ENCODE measurements at places on chromosomes 3 and 15.

GRCh38 chr3:170007031-170007663, 30.6 kb upstream of the GPR160 start:
- DNase-seq, result no peak

DNA sequence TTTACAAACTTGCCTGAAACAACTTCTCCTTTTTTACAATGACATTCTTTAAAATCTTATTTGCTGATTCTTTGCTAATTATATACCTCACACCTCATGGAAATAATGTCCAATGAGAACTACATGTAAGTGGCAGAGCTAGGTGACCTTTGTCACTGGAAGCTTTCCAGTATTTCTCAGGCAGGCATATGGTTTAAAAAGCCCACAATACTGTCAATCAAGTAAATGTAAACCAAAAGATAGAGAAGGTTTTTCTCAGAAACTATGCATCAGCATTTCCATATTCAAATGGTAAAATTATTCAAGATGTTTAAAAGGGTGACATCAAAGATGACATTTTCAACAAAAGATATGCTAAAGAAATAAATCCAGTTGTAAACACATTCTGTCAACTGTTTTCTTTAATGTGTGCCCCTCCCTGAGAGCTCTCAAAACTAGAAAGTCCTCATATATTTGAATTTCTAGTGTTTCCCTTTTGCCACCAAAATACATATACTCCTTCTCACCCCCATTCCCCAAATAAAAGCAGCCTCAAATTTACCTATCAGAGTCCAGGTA, 10.1 kb upstream of the STRIT1 start:
- DNase-seq, result no peak

DNA sequence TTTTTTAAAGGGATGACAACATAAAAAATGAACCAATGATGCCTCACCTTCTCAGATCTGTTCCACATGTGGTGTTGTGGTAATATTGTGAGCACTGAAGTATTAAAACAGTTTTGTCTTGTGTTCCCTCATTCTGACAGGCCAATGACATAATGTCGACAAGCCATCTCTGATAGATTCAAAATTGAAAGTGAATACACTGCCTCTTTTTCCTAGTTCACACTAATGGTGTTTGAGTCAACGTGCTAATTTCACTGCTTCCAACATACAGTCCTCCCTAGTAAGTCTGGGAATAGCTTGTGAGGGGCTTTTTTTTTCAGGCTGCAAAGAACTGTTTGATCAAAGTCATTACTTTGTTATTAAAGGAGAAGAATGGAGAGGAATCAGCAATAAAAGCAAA, 82.8 kb downstream of the ROBO2 start:
- no peak for DNase-seq

DNA sequence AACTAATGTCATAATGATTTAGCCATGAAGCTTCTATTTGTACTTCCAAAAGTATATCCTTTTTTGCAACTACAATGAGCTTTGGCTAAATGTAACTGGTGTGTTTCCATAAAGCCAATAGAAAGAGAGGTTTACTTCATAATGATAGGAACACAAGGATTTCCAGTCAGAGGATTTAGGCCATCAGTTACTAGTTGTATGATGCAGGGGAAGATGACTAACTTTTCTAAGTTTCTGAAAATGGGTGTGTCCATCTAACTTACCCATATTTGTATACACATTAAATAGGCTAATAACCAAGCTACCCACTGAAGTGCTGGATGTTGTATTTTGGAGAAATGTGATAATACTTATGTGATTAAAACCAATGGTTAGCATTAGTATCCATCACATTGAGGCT, 55.7 kb downstream of the SLC4A7 start:
- DNase-seq, result no peak

GRCh38 chr15:98626153-98626552, 22.2 kb upstream of the IGF1R start:
- no peak for DNase-seq

DNA sequence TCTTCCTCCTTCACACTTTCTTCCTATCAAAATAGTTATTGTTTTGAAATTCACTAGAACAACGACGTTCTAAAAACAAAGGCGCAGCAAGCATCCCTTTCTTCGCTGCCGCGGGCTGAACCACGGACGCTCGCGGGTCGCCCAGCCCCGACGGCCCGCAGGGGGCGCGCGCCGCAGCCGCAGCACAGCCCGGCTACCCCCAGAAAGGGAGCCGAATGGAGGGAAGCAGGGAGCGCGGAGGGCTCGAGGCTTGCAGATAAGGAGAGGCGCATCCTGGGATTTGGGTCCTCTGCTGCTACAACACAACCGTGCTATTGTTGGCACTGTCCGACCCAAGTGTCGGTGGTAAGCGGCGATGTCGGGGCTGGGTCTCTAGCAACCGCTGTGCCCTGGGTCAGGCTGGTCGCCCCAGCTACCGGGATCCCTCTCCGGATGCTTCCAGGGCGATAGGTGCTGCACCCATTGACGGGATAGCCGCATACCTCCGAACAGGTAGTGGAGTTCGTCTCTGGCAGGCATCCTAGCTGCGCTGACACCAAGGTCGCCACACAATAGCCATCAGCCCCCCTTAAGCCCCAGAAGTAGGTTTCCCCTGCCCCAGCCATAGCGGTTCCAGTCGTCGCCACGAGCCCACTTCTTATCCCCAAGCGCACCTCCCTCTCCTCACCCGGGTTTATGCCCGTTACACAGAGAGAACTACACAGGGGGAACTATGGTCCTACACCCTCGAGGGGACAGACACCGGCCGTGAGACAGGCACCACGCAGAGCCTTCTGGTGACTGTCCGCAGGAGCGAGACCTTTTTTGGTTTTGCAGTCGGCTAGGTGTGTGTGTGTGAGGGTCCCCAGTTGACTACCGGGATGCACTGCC, 6.0 kb downstream of the ONECUT1 start:
- DNase-seq, result no peak

GRCh38 chr3:100108464-100109079, 5.7 kb downstream of the FILIP1L start:
- DNase-seq, result no peak

DNA sequence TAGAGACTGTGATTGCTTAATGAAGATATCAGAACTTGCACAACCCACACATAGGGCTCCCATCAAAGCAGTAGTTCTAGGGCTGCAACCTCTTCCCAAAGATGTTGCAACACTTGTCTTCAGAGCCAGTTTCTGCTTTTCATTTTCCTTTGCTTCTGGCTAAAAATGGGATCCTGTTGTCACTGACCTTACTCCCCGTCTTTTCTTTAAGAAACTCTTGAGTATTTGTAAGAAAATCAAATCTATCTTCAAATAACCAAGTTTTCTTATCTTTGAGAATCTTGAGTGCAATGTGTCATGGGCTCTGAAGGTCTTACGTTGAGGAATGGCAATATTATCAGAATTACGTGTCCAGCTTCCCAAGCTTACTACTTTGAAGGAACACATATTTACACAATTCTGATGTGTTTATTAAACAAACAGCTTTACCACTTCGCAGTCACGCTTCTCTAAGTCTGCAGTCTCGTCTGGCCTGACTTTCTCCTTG, 24.1 kb downstream of the CACNA1D start:
- no peak for DNase-seq

GRCh38 chr3:59191651-59192050, 141.8 kb upstream of the CFAP20DC start:
- no peak for DNase-seq

GRCh38 chr15:48616216-48616615, 29.3 kb downstream of the FBN1 start:
- no peak for DNase-seq

GRCh38 chr15:40337597-40337996, 3.1 kb downstream of the CCDC9B start:
- no peak for DNase-seq

DNA sequence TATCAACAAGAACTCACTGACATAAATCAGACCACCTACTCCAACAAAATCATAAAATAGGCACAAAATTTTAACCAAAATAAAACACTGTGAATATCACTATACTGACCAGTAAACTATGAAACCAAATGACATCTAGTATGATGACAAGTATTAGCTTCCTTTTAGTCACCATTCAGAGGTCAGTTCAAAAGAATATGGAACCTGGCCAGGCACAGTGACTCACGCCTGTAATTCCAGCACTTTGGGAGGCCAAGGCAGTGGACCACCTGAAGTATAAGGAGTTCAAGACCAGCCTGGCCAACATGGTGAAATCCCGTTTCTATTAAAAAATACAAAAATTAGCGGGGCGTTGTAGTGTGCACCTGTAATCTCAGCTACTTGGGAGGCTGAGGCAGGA, 65.8 kb downstream of the SMARCC1 start:
- DNase-seq, result no peak

DNA sequence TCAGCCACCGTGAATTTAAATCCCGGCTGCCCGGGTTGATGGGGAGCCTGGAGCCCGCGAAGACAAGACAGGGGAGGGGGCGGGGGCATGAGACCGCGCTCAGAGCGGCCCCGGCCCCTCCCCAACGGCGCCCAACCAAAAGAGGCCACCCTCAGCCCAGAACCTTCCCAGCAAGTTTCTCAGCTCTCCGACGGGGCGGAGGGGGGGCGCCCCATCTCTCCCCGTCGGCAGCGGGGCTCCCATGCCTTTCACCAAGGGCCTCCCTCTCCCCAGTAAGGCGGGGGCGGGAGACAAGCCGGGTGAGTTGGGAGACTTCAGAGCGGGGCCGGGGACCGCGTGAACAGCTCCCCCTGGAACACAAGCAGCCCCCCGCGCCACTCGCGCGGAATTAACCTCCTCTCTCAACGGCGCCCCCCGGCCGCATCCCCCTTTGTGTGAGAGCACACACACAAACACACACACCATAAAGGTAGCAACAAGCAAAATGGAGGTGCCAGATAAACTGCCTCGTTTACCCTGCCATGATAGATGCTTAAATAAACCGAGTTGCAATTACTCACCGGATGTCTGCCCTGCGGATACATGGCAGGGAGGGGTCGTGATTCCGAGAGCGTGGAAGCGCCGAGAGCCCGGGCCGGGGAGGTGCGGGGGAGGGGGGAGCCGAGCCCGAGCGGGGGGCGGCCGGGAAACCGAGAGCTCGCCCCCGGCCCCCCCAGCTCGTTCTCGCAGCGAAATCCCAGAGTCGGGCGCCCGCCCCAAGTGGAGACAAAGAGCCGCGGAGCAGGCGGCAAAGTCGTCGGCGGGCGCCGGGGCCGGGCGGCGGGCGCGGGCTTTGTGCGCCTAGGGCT, 1.3 kb downstream of the TLE3 start:
- DNase-seq, result peak; percentile 73

- DNase-seq, result no peak
Observed at GRCh38 chr3:118607915-118608820, 426.5 kb downstream of the IGSF11 start.

DNA sequence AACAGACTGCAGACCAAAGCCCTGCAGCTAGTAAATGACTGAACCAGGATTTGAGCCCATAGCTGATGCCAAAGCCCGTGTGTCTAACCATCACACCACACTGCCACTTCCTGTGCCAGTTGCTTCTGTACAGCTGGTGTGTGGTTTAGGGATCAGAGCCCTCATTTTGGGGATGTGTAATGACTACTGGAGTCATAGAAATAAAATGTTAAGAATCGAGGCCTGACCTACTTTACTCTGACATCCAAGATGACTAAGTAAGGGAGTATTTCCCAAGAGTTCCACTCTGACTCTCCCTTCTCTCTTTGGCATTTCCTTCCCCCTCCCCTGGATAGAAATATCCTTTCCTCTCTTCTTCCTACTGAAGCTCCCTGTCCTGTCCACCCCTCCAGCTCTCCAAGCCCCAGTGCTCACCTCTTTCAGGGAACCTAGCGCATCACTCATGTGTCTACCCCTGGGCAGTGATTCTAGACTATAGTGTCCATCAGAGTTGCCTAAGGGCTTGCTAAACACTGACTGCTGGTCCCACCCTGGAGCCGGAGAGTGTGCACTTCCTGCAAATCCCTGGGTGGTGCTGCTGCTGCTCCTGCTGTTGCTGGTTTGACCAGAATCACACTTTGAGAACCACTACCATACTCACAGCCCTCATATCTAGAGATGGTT, 53.8 kb downstream of the MGLL start:
- no peak for DNase-seq

GRCh38 chr15:69559440-69560190, 107.0 kb downstream of the RPLP1 start:
- no peak for DNase-seq

- DNase-seq, result no peak
Observed at GRCh38 chr15:70580958-70581357, 182.4 kb downstream of the UACA start.

DNA sequence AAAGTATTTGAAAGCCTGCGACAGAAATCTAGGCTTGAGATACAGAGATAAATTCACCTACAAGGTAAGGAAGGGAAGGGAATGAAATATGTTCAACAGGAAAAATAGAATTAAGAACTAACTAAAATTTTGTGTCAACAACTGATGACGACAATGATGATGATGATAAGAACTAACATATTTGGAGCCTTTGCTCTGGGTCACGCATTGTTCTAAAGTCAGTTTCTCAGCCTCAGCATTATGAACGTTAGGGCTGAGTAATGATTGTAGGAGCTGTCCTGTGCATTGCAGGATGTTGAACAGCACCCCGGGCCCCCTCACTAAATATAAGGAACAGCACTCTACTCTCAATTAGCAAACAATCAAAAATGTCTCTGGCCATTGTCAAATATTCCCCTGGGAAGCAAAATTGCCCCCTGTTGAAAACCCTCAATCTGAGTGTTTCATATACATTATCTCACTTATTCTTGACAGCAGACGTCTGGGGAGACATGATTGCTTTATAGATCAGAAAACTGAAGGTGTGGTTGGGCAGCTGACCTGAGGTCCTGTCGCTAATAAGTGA, 88.5 kb downstream of the ERC2 start:
- no peak for DNase-seq

DNA sequence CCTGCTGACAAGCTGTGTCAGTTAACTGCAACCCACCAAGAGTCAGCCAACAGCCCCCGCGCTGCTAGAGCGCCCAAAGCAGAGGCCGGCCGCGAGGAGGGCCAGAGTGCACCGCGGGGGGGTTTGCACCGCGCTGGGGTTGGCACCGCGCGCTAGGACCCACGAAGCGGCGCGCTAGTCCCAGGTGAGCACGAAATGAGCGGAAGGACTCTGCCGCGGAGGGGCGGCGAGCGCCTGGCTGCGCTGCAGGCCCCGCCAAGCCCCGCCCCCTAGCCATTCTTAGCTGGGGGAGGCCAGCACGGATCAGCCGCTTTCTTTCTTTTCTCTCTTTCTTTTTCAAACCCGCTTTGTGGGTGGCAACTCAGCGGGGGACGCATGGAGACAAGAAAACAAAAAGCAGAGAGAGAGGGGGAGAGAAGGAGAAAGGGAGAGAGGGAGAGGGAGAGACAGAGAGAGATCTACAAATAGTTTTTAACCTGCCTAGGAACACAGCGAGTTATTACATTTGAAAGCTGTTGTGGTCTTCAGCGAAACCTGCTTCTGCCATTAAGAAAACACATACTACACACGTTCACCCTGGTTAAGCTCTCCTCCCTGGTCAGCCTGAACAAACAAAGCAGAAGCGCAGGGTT, 6.9 kb upstream of the FOXB1 start:
- no peak for DNase-seq

- peak; percentile 89 for DNase-seq
Observed at GRCh38 chr3:120497336-120497735, 46.5 kb upstream of the FSTL1 start.

- DNase-seq, result no peak
Observed at GRCh38 chr3:100521439-100521845, 29.0 kb downstream of the TMEM45A start.

GRCh38 chr3:112199622-112200316, 66.7 kb upstream of the GCSAM start:
- DNase-seq, result no peak

- peak; percentile 10 for DNase-seq
Observed at GRCh38 chr3:99498550-99499234, 139.7 kb upstream of the COL8A1 start.

- DNase-seq, result no peak
Observed at GRCh38 chr15:78167227-78167888, 18.2 kb downstream of the IDH3A start.

GRCh38 chr3:23312866-23313265, 109.7 kb downstream of the UBE2E2 start:
- DNase-seq, result peak; percentile 53
